CD4-positive, CD25-positive, alpha-beta regulatory T cell (primary cell): ENCODE measurements at places on chromosomes 6 and 20.

DNA sequence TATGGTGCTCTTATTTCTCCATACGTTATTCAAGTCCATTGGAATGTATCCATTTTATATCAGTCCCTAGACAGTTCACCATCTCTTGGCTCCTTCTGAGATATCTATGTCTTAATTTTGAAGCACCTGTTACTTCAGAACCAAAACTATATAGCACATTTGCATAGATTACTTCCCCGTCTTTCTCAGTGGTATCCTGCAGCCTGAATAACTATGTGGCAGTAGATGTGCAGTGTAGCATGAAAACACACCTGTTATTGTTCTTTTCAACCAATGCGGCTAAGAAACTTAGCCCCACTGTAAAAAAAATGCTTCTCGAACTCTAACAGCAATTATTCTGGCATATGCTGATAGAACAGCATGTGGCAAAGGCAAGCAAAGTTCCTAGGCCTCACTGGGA is 1184.4 kb upstream of the ADGRB3 start:
- no peak for DNase-seq

- no peak for DNase-seq
Measured at GRCh38 chr20:9280666-9281065, 211.8 kb downstream of the PLCB4 start.

GRCh38 chr6:64231928-64232327 is 596.3 kb downstream of the PHF3 start:
- no peak for DNase-seq

- no peak for DNase-seq
Measured at GRCh38 chr6:149166747-149167146, 150.8 kb upstream of the TAB2 start.

DNA sequence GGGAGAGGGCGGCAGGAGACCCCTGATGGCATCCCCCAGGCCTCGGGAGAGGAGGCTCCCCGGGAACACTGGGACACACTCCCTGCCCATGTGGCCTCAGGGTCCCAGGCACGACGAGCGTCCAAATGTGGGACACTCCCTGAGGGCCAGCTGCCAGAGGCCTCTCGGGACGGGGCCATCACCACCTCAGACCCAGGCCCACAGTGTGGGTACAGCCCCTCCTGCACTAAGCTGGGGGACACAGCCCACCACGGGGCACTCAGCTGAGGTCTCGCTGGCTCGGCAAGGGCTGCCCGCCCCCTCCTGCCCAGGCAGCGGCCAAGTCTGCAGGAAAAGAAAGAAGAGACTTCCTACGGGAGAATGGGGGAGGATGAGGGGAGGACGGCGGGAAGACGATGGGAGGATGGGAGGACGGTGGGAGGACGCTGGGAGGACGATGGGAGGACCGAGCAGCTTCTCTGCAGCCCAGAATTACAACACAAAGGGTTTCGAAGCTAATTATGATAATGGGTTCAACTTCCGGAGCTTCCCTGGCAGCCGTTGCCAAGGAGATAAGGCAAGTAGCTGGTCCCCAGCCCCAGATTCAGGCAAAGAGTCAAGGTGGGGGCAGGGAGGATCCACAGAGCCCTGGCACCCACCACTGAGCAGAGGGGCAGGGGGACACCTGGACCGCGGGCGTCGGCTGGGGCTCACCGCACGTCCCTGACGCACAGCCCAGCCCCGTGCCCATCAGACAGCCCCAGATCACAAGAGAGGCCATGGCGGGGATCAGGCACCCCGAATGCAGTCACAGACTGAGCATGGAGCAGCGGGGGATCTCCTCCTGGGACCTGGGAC is 17.5 kb downstream of the KCNQ2 start:
- DNase-seq, result no peak

DNA sequence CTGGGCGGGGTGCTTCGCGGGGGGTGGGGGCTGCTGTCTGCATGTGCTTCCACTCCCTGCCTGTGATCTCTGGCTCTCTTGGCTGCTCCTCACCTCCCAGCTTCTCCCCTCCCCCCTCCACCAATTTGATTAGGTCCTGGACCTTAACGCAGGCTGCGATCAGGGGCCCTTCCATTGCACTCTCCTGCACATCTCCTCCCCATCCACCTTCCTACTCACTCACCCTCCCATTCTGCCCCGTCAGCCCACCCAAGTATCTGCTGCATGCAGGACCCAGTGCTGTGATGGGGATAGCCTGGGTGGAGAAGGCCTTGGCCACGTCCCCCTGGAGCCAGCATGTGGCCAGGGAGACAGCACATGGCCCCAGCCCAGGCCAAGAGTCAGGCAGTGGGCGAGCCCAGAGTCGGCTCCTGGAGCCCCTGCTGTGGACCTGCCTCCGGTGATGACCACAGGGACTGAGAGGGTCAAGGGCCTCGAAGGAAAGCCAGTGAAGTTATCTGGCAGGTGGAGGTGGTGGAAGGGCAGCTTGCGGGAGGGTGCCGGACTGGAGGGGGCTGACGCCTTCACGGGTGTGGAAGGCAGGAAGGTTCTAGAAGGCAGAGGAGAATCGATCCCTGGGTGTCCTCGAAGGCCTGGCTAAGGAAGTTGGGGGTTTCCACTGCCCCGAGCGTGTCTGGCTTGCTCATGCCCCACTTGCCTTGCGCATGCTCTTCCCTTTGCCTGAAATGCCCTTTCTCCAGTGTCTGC is 40.7 kb downstream of the SRC start:
- DNase-seq, result no peak

DNA sequence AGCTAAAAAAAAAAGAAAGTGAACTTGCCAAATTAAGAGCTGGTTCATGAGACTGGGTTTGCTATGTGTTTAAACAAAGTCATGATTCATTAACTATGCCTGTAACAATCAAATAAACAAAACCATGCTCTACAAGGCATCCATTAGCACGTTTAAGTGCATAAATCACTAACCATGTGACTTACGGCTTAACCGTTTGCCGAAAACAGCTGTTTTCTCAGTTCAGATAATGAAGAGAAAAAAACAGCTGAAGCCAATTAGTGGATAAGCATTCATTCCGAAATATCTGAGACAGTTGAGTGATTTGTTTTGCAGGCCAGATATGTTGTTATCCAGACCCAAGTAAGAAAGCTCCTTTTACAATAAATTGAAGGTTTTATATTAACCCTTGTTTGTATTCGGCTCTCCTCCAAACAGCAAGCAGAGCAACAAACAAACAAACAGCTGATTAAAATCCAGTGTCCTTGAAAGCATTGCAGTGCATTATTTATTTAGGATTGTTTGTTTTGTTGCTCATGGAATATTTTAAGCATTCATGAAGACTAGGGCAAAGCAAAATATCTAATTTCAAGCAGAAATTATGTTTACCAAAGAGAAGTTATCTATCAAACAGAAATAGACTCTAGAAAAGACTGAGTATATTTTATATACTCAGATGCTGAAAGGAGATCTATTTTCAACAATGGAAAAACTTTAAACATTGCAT is 343.5 kb downstream of the RFPL4B start:
- no peak for DNase-seq

DNA sequence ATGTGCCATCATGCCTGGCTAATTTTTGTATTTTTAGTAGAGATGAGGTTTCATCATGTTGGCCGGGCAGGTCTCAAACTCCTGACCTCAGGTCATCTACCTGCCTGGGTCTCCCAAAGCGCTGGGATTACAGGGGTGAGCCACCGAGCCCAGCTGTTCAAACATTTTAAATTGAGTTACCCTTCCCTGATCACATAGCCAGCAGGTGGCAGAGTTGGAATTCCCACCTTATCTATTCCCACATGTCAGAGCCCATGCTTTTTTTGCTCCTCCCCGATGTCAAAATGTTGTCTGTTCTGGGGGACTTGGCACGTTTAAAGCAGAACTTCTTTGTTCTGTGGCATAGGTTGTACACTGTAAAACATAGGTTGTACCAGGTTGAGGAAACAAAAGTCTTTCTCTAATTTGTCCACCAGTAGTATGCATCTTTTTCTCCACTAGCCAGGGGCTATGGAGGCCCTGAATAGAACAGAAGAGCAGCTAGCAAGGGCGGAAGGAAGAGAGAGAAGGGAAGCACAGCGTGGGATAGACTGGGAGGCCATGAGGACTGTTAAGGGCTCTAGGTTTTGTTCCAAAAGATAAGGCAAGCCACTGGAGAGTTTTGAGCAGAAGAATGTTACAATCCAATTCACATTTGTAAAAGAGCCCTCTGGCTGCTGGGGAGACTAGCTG is 7.3 kb upstream of the LBP start:
- no peak for DNase-seq

GRCh38 chr6:116385459-116385802 is 14.7 kb downstream of the DSE start:
- no peak for DNase-seq

DNA sequence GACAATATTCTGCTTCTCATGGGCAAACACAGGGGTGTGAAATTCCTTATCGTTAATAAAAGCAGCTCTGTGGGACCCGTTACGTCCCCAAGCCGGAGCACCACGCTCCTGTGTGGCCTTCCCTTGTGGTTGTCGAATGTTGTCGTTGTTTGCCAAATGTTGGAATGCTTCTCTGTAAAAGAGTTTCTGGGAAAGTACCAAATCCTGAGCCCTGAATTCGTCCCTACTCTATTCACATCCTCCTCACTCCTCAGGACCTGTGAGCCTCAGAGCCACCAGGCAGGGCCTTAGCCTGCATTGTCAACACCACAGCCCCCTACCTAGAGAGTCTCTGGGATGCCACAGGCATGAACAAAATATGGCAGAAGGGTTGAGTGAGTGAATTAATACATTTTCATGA is 64.0 kb downstream of the THBS2 start:
- DNase-seq, result no peak

DNA sequence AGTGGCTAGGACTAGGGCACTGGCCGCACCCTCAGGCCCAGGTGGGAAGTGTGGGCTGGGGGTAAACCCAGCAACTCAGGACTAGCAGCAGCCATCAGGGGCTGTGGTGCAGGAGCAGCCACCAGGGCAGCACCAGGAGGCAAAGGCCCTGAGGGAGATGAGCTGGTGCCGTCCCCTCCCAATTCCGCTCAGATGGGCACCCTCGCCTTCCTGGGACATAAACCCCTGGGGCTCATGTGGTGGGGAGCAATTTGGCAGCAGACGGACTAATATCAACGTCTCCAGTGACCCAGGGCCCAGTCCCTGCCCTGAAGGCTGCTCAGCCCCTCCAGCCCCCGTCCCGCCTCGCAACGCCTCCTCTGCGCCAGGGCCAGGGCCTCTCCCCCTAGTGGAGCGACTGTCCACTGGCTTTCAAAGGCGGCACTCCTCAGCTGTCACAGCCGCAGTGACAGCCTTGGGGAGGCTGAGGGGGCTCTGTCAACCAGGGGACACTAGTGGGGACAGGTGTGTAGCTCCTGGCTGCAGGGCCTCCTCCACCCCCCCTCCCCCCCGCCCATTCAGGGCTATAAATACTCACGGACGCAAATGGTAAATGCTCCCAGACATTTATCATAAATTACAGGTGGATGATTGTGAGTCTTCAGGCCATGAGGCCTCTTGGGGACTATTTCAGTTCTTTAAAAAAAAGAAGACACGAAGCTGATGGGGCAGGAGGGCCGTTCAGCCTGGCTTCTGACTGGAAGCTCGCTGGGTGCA is 349.9 kb downstream of the ZFAND3 start:
- DNase-seq, result no peak

- DNase-seq, result no peak
Measured at GRCh38 chr6:20620043-20620442, 85.8 kb downstream of the CDKAL1 start.

- DNase-seq, result no peak
Measured at GRCh38 chr20:24665196-24665595, 195.8 kb downstream of the SYNDIG1 start.

DNA sequence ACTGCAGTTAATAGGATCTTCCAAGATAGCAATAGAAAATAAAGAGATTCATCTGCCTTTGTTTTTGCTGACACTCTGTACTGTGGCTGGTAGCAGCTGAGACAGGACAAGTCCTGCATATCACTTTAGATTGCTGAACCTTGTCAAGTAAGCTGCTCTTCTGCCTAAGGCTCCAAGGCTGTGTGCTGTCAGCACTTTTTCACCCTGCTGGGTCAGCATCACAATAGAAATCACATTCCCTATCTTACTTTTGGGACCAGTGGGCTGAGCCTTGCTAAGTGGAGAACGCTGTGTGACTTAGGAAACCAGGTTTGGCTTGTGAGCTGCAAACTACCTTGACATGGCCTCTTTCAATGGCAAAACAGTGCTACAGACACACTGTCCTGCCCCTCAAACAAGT is 263.9 kb downstream of the FRK start:
- no peak for DNase-seq

DNA sequence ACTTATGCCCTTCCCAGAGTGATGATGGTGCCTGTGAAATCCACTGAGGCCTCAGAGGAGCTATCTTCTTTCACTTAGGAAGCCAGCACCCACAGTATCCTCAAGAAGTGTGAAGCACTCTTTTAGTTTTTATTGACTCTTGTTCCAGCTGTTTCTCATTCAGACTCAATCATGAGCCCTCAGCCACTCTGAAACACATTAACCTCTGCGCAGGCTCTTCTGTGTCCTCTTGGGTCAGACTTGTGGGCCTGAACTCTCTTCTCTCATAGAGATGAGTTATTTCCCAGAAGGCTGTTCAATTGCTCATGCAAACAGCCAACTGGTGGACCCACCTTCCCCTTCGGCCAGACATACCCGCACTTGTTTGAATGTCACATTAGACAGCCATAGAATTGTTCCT is 27.8 kb upstream of the PREP start:
- DNase-seq, result no peak

DNA sequence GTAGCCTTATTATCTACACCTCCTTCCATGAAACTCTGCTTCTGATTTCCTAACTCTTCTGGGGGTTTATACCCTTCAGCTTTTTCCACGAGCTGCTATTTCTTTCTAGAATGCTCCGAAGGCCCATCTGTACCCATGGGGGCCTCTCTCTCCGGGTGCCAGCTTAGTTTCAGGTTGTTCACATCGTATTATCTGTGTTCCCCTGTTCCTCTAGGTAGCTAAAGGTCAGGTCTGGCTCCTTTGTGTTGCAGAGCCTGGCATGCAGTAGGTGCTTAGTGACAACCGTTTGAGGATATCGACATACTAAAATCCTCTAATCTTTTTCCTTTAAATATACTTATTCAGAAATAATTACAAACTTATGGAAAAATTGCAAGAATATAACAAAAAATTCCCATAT is 73.0 kb downstream of the UST start:
- DNase-seq, result no peak

GRCh38 chr6:5937169-5937909 is 69.4 kb downstream of the NRN1 start:
- no peak for DNase-seq

- no peak for DNase-seq
Measured at GRCh38 chr20:62123450-62124118, 1.3 kb downstream of the LSM14B start.

- no peak for DNase-seq
Measured at GRCh38 chr20:23157734-23158133, 71.6 kb upstream of the CD93 start.

DNA sequence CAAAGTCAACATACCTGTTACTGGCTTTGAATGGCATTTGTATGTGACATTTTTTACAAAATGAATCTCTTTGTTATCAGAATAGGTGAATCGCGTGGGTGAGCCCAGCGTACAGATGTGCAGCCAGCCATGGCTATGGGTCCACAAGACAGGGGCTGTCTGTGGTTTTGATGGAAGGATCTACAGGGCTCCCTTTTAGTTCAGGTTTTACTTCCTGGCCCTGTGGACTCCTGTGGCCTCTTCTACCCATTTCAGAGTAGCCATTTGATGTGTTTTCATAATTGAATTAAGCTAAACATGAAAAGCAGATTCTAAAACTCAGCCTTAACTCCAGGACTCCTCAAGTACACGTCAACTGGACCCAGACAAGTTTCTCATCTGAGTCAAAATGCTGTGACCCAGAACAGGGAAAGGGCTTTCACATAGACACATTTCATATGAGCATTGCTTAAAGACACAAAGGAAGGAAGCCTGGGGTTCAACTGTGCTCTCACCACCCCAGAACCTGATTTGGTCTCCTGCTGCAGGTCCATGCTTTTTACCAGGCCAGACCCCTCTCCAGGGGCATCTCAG is 105.3 kb upstream of the NAA20 start:
- no peak for DNase-seq

- DNase-seq, result no peak
Measured at GRCh38 chr6:142728364-142728763, 216.6 kb downstream of the HIVEP2 start.
